ENCODE measurements at places on chromosomes 12 and 14.

- DNase-seq, result no peak
Observed at GRCh38 chr12:132834181-132834711, 5.6 kb upstream of the GOLGA3 start.

DNA sequence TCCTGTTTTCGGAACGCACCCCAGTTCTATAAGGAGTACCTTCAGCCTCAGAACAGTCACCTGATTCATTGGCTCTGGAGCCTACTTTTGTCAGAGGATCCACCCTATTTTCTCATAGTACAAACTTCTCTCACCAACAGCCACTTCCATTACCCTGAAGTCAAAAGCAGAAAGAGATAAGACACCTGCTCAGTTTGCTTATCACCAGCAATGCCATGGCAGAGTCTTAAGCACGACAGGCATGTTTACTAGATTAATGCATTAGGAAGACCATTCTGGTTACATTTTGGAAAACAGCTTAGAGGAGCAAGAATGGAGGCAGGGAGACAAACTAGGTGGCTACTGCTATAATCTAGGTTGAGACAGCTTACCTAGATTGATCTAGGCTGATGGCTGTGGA is 67.7 kb downstream of the GXYLT1 start:
- no peak for DNase-seq

DNA sequence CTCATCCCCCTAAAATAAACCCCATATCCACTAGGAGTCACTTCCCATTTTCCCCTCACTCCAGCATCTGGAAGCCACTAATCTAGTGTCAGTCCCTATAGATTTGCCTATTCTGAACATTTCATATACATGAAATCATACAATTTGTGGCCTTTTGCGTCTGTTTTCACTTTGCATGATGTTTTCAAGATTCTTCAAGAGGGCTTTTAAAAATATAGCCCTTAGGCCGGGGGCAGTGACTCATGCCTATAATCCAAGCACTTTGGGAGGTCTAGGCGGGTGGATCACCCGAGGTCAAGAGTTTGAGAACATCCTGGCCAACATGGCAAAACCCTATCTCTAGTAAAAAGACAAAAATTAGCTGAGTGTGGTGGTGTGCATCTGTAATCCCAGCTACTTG is 104.7 kb downstream of the VEZT start:
- peak; percentile 95 for DNase-seq

GRCh38 chr12:87511371-87511770 is 517.8 kb downstream of the C12orf50 start:
- DNase-seq, result peak; percentile 23

DNA sequence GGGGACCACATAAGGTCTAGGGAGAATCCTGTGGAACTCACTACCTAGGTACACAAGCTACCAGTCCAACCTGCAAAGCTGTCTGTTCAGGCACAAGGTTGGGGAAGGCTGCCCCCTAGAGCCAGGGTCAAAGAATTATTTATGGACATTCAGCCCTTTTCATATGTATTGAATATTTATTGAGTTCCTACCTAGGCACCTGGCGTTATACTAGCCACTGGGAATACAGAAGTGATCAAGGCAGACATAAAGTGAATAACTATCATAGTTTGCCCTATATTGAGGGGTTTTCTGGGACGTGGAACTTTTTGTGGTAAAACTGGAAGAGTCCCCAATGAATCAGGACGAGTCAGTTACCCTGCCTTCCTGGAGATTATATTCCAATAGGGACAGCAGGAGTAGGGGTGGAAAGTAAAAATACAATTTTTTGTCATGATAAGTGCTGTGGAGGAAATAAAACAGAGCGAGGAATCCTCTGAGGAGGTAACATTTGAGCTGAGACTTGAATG is 5.8 kb upstream of the SLC48A1 start:
- DNase-seq, result peak; percentile 22

DNA sequence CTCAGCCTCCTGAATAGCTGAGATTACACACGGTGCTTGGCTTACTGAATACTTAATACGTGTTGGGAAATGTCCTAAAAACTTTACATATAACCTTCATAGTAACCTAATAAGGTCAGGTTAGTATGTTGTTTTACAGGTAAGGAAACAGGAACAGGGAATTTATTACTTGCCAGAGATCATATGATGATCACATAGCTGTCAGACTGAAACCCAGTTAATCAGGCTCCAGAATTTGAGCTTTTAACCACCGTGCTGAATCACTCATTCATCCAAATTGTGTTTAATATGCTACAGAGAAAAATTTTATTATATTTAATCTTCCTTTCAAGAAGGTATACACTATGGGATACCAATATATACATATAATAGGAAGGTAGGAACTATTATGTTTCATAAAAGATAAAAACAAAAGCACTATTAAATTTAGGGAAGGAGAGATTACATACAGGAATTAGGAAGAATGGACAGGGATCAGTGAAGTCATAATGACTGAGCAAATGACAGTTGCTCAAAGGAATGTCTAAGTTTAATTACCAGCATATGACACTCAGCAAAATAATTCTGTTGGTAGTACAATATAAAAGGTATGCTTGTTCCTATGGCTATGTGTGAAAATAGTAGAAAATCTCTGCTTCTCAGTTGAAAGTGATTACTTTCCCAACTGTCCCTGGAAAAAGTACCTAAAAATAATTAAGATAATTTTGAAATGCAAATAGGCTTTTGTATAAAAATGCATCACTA is 59.3 kb downstream of the HEATR5A start:
- peak; percentile 53 for DNase-seq

DNA sequence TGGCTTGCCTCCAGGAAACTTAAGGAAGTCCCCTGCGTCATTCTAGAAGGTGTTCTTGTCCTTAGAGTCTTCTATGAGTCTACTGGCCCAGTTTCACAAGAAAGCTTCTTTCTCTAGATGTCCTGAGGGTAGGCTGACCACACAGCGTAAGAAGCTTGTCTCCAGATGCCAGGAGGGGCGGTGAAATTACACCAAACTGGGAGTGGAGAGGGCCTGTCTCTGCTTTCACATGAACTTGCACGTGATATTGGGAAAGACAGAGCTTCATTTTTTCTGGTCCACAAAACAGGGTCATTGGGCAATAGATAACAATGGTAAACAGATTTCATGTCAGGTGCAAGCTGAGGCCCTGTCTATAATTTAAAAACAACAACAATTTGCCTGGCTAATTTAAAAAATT is 85.7 kb upstream of the TBX3 start:
- DNase-seq, result no peak

DNA sequence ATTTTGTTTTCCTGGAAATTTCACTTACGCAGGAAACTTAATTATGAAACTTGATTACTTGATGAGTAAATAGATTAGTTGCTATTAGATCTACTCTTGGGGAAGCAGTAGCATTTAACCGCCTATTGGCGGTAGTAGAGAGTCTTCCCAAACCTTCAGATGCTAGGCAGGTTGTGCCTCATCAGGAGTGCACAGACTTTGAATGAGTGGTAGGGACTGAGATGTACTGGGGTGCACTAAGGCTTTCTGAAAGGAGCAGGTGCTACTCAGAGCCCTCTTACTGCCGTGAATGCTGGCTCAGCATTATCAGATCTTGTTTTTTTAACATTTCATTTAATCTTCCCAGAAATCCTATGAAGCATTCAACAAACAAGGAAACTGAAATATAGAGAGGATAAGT is 7.7 kb downstream of the GATC start:
- no peak for DNase-seq

DNA sequence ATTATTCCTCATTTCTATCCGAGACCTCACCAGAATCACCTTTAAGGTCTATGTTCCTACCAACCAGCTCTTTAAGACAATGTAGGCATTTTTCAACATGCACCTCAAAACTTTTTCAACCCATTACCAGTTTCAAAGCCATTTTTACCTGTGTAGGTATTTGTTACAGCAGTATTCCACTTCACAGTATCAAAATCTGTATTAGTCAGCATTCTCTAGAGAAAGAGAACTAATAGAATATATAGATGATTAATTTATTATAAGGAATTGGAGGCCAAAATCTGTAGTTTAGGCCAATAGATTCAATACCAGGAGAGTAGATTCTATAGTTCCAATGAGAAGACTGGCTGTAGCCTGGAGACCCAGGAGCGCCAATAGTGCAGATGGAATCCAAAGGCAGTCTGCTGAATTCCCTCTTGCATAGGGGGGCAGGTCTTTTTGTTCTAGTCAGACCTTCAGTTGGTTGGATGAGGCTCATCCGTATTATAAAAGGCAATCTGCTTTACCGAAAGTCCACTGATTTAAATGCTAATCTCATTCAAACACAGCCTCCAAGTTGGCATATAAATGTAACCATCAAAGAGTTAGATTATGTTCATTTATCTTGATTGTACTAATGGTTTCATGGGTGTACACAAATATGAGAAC is 151.6 kb upstream of the SYT1 start:
- no peak for DNase-seq

GRCh38 chr14:87816416-87816815 is 176.6 kb downstream of the GALC start:
- DNase-seq, result no peak

GRCh38 chr12:53980802-53981496 is 4.0 kb upstream of the HOXC10 start:
- DNase-seq, result no peak

DNA sequence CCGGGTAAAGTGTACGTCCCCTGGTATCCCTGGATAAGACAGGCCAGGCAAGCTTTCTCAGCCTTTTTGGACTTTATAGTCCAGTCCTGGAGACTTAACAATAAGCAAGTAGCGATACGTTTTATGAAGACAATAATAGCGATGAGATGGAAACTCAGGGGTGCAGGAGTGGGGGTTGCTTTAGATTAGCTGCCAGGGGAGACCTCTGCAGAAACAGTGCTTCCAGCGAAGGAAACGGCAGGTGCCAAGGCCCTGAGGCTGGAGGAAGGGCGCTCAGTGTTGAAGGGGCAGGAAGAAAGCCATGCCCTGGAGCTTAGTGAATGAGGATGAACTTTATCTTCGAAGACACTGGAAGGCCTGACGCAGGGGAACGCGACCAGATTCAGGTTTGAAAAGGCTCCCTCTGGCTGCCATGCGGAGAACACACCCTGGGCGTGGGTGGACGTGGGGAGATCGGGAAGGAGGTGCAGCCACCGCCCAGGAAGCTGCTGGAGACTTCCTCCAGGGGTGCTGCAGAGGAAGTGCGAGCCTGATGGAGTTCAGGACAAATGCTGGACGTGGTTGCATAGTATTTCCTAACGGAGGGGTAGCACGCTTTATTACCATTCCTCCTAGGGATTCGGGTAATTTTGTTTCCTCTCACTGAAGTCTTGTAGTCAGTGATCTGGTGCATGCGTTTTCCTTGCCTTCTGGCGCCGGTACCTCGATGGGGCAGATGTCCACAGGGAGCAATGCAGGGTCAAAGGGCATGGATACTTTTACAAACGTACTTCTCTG is 26.1 kb upstream of the UBC start:
- peak; percentile 90 for DNase-seq

DNA sequence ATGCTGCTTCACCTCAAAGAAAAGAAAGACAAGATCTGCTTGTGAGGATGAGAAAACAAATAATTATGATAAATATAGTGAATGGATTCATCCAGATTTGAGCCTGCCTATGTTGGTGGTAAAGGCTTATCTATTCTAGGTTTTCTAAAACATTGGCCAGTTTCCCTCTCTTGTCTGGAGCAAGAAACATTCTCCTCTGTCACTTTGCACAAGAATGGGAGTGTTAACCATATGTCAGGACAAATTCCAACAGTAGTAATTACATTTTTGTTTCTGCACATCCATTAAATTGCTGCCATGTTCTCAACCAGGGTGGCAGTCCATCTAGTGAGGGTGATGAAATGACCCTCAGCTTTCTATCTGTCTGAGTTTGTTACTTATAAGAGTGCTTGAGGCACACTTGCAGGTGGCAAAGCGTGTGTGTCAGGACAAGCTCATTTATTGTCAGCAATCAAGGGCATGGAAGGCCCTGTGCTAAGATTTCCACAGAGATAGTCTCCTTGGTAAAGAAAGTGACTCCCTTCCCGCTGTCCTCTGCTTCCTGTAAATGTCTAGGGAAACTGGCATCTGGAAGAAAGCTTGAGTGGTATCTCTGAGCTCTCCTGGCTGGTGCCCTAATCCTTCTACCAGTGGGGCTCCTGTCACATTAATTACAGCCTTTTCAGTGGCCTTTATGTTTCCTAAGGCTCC is 502.1 kb upstream of the FLRT2 start:
- no peak for DNase-seq

Data from fibroblast of upper back skin (primary cell).